Left forelimb (tissue), 1 donor: ENCODE measurements at places on chromosomes 7 and 10.

- no peak for DNase-seq
These were observed 119.8 kb downstream of the NKX6-2 start for GRCh38 chr10:132665946-132666704.

DNA sequence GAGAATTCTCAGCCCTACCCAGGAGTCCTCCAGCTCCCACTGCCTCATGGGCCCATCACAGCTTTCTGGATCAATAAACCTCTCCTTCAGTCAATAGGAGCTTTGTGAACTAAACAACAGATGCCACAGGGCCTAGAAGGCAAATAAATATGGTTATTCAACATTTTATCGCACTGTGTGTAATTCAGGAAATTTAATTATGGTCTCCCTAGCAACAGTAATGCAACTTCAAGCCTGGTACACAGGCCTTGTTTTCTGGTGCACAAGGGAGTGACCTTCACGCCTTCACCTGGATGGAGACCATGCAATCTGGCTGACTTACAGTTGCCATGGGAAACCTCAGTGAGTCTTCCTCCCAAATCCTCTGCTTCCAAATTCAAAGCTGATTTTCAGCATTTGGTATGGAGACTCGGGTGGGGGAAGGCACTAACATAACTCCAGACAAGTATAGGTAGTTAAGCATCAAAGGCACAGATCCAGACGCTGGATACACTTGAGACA, 441.0 kb upstream of the NPVF start:
- no peak for DNase-seq

GRCh38 chr7:103988468-103989199, 824 bp downstream of the RELN start:
- no peak for DNase-seq

GRCh38 chr10:12056748-12057147, 12.0 kb upstream of the DHTKD1 start:
- DNase-seq = no peak

- DNase-seq = no peak
These were observed 8.9 kb downstream of the ANKMY2 start for GRCh38 chr7:16636555-16637101.

DNA sequence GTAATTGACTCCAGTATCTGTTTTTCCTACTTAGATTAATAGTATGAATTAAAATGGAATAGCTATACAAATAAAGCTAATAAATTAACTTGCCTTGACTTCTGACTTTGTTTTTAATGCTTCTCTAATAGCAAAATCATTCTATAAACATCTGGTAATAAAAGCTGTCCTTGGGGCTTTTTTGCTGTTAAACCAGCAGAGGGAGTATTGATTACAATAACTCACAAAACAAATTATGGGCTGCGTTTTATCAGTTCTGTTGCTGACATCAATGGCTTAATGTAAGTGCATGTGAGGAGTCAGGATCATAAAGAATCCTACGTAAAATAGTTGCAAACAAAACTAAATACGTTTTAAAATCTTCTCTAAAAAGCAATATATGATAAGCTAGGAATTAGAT, 667.8 kb downstream of the PCDH15 start:
- no peak for DNase-seq
